ENCODE measurements at places on chromosomes 7 and 10. TPM values are rescaled to one million over a fixed set of nuclear protein-coding genes. Genes with fewer than 3 reads are reported as not detected.

Gene PPP1R17
- 0.96 TPM for total RNA-seq

Gene PLEKHS1
- 2.2 TPM for total RNA-seq

DNA sequence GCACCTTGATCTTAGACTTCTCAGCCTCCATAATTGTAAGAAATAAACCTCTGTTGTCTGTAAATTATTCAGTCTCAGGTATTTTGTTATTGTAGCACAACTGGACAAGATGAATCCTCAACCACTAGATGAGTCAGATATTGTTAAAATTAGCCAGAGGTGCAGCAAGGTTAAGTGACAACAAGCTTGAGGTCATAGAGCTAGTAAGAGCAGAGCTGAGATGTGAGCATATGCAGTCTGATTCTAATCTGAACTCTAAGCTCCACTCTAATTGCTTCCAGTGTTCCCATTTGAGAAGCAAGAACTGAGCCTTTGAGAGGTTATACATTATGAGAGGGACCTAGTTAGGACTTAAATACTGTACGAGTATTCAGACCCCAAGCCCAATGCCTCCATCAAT, 93.1 kb downstream of the FZD1 start:
- no peak for DNase-seq

DNA sequence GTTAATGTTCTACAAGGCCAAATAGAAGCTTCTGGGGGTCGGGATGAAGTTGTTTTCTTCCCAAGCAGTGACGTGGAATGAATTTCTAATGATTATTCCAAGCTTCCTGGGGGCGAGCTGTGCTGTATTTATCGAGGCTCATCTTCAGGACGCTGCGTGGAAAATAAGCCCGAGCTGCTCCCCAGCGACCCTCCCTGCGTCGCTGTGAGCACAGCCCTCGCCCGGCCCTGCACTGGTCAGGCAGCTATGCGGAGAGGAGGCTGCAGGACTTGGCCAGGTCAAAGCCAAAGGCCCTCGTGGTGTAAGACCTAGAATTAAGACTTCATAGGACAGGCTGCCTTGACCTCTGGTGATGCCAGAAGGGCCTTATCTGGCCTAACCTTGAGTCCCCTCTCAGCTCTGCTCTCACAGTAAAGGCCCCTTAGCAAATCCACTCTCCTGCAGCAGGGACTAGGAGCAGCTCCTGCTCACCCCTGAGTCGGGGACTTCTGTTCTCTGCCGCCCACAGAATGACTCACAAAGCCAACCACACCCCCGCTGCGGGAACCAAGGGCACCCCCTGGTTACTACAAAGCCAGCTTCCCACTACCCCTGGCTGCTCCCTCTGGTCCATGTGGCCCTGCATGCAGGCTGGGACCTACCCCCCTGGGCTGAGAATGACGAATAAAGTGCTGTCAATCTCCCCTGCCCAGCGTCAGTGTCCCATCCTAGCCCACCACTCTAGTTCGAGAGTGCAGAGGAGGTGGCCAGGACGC, 501.6 kb downstream of the TCERG1L start:
- no peak for DNase-seq

Data from umbilical cord (tissue), 2 donors.